Islet precursor cell (in vitro differentiated cells): ENCODE measurements at places on chromosomes 4 and X.

DNA sequence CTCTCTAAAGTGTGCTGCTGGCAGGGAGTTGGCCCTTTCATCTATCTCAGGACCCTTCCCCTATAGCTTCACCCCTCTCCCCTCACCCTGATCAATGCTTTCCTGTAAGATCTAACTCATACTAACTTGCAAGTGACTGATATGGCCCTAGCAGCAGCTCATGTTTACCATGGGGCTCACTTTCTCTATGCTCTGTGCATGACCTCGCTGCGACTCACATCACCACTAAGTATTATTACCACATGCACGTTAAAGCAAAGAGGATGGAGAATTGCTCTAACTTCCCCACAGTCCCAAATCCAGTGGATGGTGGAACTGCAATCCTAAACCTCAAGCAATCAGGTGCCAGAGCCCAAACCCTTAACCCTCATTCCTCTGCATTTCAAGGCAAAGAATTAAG lies 626.6 kb downstream of the MID1IP1 start:
- DNase-seq, result no peak

DNA sequence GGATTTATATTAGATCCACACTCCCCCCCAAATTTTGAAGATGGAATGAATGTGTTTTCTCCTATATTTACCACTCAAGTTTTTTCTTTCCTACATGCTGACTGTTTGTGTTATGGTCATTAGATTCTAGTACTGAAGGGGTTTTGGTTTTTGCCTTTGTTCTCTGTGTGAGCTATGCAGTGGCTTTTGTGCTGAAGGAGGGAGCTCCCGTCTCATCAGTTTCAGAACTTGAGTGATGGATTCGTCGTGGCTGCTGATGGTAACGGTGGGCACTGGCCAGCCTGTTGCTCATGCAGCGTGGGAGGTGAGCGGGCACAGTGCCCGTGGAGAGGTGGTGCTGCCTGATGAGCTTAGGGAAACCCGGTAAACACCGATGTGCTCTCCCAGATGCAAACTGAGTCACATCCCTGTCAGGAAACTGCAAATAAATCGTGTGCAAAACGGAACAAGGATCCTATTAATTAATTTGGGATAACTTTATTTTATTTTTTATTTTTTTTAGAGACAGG lies 101.5 kb downstream of the SORBS2 start:
- no peak for DNase-seq

GRCh38 chrX:85084770-85085393 lies 81.2 kb downstream of the APOOL start:
- DNase-seq, result no peak

- no peak for DNase-seq
Observed at GRCh38 chr4:172688534-172688933, 480.1 kb upstream of the GALNT7 start.

DNA sequence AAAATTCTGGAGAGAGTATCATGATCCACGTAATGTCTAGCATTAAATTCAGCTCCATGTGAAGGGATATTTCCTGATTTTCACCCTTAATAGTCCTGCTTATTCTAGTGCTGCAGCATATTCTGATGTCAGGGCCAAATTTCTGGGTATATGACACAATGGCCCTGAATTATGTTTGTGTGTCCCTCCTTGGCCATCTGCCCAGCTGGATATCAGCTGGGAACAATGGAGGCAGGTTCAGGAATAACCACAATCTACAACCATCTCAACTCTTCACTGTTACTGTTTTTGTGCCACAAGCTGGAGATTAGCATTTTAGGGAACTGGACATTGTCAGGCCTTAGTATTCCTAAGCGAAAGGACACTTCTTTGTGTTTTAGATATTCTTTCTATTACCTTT lies 3.5 kb downstream of the GLRB start:
- no peak for DNase-seq

DNA sequence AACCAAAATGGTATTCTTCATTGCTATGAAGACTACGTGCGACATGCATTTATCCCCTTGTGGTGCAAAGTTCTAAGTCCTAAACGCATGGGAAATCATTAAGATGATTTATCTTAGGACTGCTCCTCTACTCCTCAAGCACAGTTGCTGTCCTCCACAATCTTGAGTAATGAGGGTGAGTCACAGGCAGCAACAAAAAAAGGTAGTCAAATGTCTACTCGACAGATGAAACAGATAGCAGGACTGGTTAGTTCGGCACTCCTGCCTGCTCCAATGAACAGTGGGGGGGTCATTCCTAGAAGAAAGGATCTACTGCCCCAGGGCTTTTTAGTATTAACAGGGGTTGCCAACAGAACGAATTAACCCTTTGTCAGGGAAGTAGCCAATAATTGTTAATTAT lies 233.7 kb upstream of the FGF13 start:
- DNase-seq, result peak; percentile 82
